Stimulated activated CD8-positive, alpha-beta memory T cell treated with anti-CD3 and anti-CD28 coated beads, Interleukin-4, amount 100 ng/mL, for 24 hours (primary cell): ENCODE measurements at places on chromosomes 11 and 22.

DNA sequence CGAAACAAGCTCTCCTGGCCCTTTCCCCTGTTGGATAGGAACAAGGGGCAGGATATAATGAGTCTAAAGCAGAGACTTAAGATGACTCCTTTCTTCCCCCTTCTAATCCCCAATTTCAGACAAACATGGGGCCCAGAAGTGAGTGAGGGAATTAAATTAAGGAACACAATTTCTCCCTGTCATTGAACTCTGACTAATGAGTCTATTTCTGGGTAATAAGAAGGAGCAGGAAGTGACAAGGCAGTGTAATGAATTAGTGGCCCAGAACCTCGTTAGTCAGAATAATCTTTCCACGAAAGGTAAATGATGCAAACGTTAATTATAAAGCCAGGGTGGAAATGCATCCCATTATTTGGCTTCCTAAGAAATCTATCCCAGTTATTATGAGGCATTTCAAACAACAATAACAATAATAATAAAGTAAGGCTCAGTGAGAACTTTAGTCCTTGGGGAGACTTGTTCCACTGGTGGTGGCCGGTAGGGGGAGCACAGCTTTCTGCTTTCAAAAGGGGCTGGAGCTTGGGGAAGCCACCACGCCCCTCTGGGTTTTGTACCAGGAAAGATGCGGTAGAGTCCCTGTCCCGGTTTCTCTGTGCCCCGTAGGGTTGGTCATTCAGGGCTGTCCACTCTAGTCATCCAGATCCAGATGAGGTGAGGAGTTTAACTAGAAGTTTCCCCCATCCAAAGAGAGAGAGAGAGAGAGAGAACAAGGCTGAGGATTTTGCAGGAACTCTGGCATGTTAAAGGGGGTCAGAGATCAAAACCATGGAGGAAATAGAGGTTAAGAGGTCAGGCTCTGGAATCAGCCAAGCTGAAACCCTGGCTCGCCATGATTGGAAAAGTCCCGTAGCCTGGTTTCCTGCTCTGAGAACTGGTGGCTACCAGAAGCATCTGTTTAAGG, 298.3 kb downstream of the NTM start:
- no peak for DNase-seq

DNA sequence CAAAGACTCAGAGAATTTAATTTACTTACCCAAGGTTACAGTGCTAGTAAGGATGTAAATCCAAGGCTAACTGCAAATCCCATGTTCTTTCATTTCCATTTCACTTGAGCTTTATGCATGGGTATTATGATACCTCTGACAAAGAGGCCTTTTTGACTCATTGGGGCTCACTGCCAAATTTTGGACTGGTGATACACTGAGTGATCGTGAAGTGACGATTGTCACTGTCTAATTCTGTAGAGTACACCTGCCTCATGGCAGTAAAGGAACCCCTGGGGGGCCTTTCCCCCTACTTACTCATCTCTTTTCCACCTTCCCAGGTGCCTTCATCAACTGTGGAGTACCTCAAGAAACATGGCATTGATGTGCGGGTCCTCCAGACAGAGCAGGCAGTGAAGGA, 50.9 kb downstream of the AAMDC start:
- no peak for DNase-seq

DNA sequence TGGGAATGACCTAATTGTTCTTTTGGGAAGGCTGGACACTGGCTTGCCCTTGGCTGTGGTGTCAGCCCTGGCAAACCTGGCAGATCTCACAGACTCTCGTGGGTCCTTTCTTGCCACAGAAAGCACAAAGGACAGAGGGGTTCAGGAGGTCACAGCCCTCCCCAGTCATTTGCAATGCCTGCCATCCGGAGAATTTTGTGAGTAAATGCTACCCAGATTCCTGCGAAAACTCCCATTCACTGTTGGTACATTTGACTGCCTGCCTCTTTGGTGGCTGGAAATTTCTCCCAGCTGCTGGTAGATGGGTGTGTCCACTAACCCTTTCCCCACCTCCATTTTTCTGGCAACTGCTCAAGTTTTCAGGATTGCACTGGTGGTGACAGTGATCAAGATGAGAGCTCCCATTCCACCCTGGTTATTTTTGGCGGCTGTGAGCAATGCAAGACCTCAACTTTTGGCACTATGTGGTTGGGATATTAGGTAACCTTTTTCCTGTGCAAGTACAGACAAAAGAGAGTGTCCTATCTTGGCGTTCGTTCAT, 155.7 kb downstream of the NAV2 start:
- DNase-seq: no peak

GRCh38 chr22:43015677-43016042, 711 bp upstream of the PACSIN2 start:
- DNase-seq: no peak

GRCh38 chr11:96052921-96053651, 129.2 kb upstream of the MTMR2 start:
- DNase-seq: no peak
